ENCODE measurements at places on chromosomes 7 and 10.
A peak's percentile ranks its signal among the peaks of the same experiment; 100 is the strongest.

GRCh38 chr7:120973849-120974248, 14.7 kb upstream of the CPED1 start:
- no peak for DNase-seq

GRCh38 chr7:92716825-92717580, 119.4 kb downstream of the CDK6 start:
- no peak for DNase-seq

GRCh38 chr10:104449391-104449790, 95.8 kb downstream of the CFAP58 start:
- no peak for DNase-seq

- peak; percentile 14 for DNase-seq
Observed at GRCh38 chr10:58367069-58367468, 18.1 kb upstream of the TFAM start.

DNA sequence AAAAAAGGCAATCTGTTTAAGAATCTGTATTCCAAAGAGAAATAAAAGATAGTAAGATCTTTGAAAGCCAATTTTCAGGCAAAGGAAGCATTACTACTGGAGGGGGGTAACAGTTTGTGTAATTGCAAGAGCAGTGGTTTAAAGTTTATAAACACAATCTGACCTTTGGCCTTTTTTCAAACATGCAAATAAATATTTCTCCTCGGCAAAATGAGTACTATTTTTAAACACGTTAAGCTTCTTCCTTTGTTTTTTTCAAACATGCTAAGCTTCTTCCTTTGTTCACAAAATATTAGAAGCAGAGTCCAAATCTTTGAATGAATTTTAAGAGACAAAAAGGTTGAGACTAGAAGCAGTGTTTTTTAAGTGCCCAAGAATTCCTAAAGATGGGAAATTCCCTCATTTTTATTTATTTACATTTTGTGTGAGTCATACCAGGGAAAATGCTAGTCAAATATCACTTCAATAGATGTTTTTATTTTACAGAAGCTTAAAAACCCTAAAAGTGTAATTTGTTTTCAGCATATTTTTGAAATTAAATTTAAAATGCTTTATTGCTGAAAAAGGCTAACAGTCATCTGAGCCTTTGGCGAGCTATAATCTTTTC, 229.3 kb downstream of the GPR37 start:
- DNase-seq: no peak

DNA sequence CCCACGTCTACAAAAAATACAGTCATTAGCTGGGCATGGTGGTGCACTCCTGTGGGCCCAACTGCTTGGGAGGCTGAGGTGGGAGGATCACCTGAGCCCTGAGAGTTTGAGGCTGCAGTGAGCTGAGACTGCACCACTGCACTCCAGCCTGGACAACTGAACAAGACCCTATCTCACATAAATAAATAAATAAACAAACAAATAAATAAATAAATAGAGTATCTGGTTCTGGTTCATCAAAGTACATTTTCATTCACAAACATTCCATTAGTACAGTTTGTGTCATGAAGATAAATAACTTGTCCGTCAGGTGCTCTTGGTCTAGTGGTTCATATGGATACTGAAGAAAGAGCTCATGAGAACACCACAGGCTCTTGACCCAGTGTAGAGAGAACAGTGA, 96.4 kb downstream of the RSU1 start:
- no peak for DNase-seq

Measured in OCI-M1 (cell line).